Effector memory CD8-positive, alpha-beta T cell (primary cell): ENCODE measurements at places on chromosomes 2 and 18.

DNA sequence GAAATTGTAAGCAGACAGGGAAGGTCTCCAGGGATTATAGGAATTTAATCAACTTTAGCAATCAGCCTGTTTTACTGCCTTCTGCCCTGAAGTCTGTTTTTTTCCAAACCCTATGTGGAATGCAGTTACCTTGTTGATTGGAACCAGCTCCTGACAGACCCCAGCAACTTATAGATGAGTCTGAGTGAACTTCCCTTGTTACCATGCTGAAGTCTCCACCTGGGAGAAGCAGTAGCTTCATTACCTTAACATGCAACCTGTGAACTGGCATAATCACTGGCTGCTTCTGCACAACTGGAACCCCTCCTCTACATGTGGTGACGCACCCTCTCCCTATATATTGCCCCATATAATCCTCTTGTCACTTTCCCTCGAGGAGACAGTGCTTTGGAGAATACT is 226.3 kb upstream of the SPOPL start:
- no peak for DNase-seq

- no peak for DNase-seq
These were observed 96.8 kb downstream of the FBXO15 start for GRCh38 chr18:74050807-74051206.

DNA sequence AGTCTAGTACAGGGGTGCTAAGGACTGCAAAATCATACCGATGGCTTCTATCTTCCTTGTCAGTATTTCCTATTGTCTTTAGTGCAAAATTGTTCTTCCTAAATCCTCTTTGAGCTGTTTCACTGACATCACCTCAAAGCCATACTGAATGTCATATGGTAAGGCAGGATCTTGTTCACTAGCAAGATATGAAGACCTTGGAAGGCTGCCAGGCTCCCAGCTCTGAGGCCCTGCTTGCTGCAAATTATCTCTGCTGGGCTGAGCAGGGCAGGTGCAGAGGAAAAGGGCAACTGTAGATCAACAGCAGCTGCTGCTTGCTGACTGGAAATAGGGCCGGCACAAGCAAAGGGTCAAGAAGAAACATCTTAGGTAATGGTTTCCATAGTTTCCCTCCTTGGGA is 58.2 kb downstream of the PMAIP1 start:
- no peak for DNase-seq

DNA sequence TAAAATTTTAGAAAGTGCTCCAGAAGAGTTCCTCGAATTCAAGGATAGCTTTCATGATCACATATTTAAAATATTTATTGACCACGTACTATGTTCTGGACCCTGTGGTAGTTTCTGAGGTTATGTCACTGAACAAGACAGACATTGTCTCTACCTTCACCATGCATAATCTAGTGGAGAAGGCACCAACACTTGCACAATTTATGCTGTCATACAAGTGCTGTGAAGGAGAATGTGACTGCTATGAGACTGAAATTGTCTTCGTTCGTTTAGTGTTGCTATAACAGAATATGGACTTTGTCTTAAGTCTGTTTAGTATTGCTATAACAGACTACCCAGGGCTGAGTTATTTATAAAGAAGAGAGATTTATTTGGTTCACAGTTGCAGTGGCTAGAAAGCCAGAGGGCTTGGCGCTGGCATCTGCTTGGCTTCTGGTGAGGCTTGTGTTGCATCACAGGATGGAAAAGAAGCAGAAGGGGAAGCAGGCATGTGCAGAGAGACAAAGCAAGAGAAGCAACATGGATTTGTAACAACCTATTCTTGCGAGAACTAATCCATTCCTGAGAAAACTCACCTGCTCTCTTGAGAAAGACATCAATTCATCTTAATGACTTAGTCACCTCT is 50.0 kb upstream of the RFX8 start:
- DNase-seq = no peak

DNA sequence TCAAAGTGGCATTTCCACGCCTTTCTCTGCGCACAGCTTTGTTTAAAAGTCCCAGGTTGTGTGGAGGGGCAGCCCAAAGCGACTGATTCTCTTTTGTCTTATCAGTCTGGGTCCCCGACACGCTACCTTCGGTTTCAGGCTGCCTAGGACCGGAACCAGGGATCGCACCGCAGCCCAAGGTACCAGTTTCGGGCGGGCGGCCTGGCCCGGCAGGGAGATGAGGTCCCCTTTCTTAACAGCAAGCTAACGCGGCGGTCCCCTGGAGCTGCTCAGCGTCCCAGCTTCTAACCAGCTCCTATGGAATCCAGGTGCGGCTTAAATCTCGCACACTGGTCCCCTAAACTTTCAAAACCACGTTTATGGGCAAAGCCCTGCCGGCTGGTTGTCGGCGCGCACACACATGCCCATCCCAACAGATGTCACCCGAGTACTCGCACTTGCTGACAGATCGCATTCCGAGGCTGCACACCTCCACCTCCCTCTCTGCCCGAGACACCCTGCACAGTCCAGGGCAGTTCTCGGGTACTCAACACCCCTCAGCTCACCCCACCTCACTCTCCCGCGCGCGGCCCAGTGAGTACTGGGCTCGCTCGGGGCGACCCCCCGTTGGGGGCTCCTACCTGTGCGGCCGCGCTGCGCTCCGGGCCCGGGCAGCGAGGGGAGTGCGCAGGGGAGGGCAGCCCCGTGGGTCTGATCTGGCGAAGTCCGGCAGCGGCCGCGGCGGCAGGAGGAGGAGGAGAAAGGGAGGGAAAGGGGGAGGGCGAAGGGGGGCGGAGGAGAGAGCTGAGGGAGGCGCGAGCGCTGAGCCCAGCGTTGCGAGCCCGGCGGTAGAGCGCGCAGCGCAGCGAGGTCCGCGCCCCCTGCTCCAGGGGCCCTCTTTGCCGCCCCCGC is at the start of gene EFEMP1:
Gene EFEMP1, minus strand, starts transcription at position 692 of the 891 bp plus-strand sequence. CDS start 1,342 bp downstream, outside the sequence.
- DNase-seq = no peak

- DNase-seq = peak; percentile 99
These were observed at the start of gene MXD1 for GRCh38 chr2:69914950-69915945. MXD1 (plus strand) TSS chr2:69915109; CDS start chr2:69915331, 222 bp downstream.

DNA sequence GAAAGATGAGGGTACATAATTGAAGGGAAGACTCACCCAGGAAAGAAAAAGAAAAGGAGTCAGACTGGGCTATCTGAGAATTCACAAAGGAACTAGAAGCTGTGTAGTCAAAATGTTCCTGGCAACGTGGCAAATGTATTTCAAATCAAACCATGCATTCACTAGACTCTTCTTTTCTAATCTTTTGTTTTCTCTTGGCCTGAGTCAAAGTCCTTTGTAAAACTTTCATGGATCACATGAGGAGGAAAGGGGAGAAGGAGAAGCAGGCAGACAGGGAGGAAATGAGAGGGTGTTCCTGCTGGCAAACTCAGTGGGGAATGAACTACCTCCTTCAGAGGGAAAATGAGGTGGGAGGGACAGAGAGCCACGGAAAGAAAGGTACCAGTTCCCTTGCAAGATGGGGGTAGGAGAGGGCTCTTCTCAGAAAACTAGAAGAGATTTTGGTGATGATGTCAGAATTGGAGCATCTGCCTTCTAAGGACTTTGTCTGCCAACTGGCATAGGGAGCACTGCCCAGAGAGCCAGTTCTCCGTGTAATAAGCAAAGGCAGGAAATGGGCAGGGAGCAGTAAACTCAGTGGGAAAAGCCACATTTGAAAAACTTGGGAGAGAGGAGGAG is 51.4 kb downstream of the SLC8A1 start:
- DNase-seq = no peak

GRCh38 chr18:57434536-57435494 is at the start of gene ONECUT2:
ONECUT2 (plus strand) TSS chr18:57435374; CDS start chr18:57435717, 343 bp downstream.
- DNase-seq = peak; percentile 24

DNA sequence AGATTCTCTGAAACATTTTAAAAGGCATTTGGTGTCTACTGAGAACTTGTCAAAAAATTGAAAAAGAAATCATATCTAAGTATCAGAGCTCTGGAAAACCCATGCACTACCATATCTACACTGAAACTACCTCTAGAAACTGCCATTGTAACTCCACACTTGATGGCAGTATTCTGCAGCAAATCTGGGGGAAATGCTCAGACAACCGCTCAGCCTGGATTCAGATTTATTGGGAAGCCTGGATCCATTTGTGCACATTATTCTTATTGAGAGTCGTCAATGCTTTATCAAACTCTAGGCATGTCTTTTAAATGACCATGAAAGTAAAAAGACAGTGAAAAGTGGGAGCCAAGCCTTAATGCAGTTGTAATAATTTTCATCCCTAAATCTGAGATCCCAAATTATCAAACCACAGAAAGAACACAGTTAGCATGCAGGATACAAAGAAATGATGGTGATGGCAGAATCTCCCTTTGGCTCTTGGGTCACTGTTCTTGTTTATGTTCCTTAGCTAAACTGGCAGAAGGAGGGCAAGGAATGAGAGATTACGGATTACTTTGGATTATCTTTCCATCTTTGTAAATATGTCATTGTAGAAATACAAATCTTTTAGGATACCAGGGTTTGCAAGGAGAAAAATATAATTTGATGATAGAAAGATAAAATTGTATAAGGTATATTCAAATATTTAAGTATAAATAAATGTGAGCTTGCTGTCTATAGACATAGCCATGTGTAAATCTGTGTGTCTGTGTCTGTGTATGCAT is 512.1 kb upstream of the SYT4 start:
- no peak for DNase-seq

- no peak for DNase-seq
These were observed 549.0 kb upstream of the VRK2 start for GRCh38 chr2:57497489-57498096.

DNA sequence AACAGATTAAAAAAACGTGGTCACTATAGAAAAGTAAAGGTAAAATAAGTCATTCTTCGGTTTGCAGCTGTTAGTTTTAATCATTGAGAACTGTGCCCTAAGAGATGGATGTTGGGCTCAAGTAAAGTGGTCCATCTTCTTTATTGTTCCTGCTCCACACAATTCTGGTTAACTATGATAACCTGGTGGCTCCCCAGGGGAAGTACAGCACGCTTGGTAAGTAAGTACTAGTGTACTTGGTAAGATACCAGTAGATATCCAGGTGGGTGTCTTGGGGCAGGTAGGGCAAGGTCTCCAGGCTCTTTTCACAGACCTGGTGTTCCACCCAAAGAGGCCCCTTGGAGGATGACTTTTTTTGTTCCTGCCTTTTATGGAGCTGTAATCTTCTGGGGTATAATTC is 31.6 kb upstream of the DLX2 start:
- DNase-seq = no peak

DNA sequence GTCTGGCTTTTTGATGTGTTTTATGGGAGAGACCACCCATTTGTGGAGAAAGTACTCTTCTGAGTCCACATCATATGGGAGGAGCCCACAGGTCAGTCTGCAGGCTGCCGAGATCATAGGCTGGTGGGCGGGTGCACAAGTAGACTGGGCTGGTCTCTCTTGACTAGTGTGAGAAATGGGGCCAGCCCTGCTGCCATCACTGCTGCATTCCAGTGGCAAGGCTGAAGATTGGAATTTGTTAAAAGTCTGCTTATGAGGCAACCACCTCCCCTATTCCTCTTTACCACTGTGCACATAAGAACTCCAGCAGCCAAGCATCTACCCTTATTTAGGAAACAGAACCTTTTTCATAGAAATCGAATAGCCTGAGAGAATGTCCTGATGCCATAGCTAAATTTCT is 200.7 kb downstream of the DIS3L2 start:
- no peak for DNase-seq

DNA sequence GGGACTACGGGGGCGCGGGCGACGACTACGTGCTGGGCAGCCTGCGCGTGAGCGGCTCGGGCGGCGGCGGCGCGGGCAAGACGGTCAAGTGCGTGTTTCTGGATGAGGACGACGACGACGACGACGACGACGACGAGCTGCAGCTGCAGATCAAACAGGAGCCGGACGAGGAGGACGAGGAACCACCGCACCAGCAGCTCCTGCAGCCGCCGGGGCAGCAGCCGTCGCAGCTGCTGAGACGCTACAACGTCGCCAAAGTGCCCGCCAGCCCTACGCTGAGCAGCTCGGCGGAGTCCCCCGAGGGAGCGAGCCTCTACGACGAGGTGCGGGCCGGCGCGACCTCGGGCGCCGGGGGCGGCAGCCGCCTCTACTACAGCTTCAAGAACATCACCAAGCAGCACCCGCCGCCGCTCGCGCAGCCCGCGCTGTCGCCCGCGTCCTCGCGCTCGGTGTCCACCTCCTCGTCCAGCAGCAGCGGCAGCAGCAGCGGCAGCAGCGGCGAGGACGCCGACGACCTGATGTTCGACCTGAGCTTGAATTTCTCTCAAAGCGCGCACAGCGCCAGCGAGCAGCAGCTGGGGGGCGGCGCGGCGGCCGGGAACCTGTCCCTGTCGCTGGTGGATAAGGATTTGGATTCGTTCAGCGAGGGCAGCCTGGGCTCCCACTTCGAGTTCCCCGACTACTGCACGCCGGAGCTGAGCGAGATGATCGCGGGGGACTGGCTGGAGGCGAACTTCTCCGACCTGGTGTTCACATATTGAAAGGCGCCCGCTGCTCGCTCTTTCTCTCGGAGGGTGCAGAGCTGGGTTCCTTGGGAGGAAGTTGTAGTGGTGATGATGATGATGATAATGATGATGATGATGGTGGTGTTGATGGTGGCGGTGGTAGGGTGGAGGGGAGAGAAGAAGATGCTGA is 1.4 kb downstream of the SOX11 start:
- no peak for DNase-seq

- peak; percentile 26 for DNase-seq
These were observed 246.3 kb downstream of the TNS1 start for GRCh38 chr2:217756375-217757107.

- DNase-seq = no peak
These were observed 820.4 kb downstream of the GALR1 start for GRCh38 chr18:78069784-78070664.

DNA sequence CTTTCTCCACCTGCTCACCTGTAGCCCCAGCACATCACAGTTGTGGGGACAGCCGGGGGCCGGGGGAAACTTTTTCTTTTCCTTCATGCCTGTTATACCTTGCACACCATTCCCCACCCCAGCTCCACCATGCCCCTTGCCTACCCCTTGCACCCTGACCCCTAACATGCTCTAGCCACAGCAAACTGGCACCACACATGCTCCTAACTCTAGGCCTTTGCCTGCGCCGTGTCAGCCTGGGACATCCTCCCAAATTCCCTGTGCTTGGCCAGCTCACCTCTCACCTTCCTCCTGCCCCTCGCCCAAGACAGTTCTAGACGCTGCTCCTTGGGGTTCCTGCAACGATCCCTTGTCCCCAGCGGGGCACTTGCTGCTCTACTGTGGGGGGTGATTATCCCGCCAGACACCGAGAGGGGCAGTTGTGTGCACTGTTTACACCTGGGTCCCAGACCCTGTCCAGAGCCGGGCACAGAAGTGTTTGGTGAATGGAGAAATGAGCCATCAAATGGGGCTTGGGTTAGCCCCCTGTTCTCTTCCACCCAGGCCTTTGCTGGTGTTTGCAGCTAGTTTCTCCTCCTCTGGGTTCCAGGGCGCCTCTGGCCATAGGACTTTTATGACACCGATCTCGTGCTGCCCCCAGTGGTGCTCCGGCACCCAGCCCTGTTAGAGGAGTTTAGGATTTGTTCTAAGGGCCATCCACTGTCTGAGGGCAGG is 129.8 kb downstream of the CTIF start:
- DNase-seq = no peak

DNA sequence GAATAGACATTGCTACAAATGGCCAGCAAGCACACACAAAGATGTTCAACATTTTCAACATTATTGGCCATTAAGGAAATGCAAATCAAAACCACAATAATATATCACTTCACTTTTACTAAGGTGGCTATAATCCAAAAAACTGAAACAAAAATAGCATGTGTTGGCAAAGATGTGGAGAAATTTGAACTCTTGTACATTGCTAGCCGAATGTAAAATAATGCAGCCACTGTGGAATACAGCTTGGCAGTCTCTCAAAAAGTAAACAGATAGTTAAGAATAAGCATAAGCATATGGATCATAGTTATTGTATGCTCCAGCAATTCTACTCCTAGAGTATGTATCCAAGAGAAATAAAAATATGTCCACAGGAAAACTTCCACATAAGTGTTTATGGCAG is 192.5 kb downstream of the EN1 start:
- no peak for DNase-seq
